ENCODE measurements at places on chromosomes 2 and 18.

DNA sequence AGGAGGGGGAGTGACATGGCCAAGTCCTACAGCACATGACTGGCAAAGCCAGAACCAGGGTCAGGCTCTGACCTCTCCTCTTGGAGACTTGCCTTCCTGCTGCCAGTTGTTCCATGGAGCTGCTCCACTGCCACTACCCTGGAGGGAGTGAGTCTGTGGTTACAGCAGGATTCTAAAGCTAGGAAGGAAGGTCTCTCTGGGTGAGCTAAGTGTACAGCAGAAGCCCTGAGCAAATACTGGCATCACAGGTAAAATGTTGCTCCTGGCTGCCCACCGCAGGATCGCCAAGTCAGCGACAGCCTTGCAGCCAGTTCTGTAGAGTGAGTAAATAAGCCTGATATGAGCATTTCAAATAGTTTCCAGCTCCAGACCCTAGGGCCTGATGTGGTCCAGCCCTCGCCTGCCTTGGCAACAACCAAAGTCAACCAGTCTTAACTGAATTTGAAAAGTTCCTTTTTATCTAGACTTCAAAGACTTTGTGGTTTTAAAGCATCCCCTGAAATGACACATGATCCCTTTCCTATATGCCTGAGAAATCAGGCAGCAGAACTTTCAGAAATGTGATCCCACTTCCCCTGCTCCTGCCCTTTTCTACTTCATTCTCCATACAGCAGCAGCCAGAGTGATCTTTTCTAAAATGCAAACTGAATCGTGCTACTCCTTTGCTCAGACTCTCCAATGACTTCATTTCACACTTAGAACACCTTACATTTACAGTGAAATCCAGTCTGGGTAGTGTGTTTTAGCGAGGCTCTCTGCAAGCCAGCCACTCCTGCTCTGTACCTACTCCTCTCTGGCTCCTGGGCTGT, 114.3 kb downstream of the MGAT5 start:
- no peak for DNase-seq

DNA sequence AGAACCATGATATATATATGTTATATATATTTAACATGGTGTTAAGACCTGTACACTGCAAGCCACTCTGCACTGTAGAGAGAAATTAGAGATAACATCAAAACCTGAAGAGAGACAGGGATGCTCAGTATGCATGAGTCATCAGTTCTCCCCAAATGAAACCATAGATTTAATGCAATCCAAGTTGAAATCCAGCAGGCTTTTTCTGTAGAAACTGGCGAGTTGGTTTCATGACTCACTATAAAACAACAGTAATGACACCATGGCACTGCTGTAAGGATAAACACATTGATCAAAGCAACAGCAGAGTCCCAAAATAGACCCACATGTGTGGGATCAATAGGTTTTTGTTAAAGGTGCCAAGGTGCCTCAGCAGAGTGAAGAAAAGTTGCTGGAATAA, 65.8 kb downstream of the RTP5 start:
- no peak for DNase-seq

DNA sequence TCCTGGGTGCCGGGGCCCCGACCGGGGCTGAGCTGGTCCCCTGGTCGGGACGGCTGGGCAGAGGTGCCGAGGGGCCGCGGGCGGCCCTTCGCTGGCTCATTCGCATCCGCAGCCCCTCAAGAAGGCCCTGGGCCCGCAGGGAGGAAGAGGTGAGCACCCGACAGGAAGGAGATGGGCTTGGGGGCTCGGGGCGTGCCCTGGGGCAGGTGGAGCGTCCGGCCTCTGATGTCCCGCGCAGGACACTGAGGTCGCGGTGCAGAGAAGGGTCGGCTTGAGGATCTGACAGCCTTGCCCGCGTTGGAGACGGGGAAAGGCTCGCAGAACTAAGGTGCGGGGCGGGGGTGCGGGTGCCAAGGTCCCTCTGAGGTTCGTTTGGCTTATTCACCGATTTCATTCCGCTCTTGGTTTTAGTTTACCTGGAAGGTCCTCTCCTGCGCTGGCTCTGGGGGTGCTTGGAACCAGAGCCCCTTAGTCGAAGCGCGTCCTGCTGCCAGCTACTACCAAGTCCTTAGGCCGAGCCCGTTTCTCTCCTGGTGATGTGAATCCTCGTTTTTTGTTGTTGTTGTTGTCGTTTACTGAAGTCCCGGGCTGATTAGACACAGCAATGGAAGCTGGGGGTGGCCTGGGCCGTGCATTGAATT, 18.9 kb upstream of the CD8A start:
- DNase-seq = no peak

DNA sequence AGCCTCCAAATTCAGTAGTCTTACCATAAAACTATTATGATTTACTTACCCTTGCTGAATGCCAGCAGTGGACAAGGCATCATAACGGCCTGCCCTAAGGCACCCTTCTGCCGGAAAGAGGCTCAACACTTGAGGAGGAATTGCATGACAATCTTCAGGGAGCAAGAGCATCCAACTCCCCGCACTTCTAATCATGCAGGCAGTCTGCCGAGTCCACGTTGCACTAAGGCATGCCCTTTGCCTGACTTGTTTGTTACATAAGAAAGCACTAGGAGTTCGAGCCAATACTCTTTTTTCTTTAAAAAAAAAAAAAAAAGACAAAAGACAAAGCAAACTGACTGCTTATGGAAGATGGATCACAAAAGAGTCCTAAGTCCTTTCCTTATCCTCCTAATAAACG, 17.9 kb upstream of the SPTBN1 start:
- no peak for DNase-seq

- DNase-seq = no peak
Measured at GRCh38 chr18:36015629-36016028, 43.1 kb downstream of the RMP24 start.

DNA sequence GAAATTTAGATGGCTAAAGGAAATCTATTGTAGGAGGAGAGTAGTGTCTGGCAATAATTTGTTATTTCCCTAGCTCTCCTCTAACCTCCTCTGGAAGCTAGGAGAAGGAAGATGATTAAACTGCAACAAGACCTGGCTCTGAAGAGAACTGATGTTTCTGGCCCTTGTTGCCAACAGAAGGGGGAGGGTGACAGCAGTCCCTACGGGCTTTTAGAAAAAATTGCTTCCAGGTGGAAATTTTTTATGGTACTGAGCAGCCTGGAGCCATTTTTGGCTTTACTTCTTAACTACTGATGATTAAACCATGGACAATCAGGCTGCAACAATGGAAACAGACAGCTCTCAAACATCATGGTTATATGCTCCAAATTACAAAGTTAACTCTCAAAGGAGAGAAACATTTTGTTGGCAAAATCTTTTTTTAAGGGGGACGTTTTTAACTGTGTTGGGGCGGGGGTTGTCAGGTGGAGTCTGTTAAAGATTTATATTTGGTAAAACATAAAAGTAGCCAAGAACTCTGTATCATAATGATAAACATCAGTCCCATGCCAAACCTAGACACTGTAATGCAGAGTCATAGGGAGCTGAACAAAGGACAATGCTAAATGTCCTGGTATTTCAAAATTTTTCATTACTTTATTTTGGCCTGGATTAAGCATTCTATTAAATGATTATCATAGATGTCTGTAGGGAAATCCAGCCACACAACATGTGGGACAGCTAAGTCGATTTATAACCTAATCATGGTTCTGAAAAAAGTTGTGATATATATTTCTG, 70.0 kb downstream of the EXOC6B start:
- DNase-seq = no peak

DNA sequence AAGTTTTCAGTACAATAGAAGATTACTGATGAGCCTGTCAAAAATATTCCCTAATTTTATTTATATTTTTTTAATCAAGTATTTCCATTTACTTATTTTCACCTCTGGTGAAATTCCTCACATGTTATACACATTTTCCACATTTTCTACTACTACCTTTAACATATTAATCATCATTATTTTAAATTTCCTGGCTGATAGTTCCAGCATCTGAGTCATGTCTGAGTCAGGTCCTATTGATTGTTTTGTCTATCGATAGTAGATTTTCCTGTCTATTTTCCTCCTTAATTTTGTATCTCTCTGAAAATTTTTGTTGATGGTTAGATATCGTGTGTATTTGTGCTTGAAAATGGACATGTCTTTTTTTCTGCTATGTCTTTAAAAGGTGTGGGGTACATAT, 211.8 kb upstream of the DSEL start:
- DNase-seq = no peak

DNA sequence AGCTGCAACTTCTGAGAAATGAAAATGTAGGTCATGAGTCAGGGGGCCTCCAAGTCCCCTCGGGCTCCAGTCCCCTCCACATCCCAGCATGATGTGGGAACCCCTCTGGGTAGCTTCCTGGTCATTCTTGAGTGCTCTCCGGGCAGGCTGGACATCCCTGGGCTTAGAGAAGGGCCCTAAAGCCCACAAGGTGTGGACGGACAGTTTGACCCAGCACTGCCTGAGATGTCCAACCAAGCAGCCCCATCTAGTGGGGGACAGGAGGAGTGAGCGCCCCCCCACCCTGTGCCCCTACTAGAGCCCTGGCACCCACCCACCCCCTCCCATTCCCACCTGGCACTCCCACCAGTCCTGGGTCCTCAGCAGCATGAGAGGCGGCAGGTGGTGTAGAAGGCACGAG, 46.0 kb downstream of the CYP27C1 start:
- DNase-seq = no peak

- no peak for DNase-seq
Measured at GRCh38 chr2:128454980-128455720, 136.5 kb upstream of the HS6ST1 start.

GRCh38 chr18:35803551-35803950, 168.9 kb upstream of the RMP24 start:
- no peak for DNase-seq

GRCh38 chr2:187936228-187936627, 355.4 kb upstream of the GULP1 start:
- no peak for DNase-seq

GRCh38 chr2:31032475-31032874, 105.8 kb downstream of the GALNT14 start:
- no peak for DNase-seq

- DNase-seq = no peak
Measured at GRCh38 chr2:144234542-144234871, 285.4 kb downstream of the ZEB2 start.

DNA sequence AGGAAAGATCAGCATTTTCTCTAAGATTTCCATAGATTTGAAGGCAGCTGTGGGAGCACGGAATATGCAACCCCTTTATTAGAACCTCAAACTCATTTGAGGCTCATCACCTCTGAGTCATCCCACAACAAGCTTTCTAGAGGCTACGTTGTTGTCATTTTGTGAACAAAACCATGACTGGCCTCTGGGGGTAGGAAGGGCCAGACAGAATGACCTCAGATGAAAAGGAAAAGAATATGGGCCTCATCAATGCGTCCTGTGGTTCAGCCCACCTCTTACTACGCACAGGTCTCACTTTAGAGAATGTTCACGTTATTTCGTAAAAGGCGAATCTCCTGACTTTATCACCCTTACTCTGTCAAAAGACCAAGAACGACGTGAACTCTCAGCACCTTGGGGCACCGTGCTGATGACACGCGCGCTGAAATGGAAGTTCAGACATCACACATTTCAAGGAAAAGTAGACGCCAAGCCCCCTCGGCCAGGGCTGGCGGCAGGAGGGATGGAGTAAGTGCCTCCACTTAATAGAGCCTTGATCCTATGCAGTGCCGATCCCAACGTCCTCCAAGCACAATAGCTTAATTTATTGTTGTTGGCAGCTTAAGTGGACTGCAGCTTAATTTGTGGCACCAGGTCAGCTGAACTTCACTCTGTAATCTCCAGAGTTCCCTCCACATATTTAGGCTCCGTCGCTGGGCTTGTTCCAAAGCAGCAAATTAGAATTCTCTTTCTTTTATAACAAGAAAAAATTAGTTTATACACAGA, 208.3 kb downstream of the EIPR1 start:
- no peak for DNase-seq

GRCh38 chr2:143525402-143525860, 396.2 kb downstream of the ARHGAP15 start:
- no peak for DNase-seq

GRCh38 chr2:62868947-62869346, 163.4 kb downstream of the EHBP1 start:
- DNase-seq = no peak

GRCh38 chr18:74899554-74899953, 301.9 kb downstream of the ZNF407 start:
- no peak for DNase-seq

DNA sequence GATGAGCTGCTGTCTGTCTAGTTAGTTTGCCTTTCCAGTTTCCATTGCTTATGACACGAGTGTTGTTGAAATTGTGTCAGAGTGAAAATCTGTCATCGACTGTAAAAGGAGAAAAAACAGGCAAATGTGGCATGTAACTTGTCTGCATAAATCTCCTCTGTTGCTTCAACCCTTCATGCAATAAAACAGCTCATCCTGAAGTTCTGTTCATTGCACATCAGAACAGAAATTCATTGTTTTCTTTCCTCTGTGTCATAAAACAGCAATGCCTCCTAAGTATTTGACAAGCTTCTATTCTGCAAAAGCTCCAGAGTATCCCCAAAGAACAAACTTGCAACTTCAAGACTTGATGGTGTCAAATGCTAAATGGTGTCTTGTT, 432.1 kb downstream of the MEIS1 start:
- no peak for DNase-seq

GRCh38 chr2:33529771-33530481, 53.5 kb downstream of the RASGRP3 start:
- no peak for DNase-seq

GRCh38 chr2:22600999-22601398, 784.0 kb upstream of the KLHL29 start:
- DNase-seq = no peak

DNA sequence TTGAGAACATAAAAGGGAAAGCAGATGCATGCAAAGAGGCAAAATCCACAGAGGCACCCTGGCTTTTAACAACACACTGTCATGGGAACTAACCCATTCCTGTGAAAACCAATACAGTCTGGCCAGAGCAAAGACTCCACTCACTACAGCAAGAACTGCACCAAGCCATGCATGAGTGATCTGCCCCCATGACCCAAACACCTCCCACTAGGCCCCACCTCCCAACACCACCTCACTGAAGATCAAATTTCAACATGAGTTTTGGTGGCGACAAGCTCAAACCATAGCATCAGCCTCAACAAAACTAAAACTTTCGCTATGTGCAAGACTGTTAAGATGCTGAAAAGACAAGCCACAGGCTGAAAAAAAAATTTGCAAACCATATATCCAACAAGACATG, 162.8 kb downstream of the SMAD2 start:
- DNase-seq = no peak

GRCh38 chr2:60371681-60372080, 181.8 kb downstream of the BCL11A start:
- no peak for DNase-seq

GRCh38 chr2:230981704-230982103, 14.2 kb upstream of the SPATA3 start:
- no peak for DNase-seq
